NCI-H1417 treated with DMSO at 0.1 percent for 48 hours (cell line): ENCODE measurements at places on chromosomes 3 and 15.

DNA sequence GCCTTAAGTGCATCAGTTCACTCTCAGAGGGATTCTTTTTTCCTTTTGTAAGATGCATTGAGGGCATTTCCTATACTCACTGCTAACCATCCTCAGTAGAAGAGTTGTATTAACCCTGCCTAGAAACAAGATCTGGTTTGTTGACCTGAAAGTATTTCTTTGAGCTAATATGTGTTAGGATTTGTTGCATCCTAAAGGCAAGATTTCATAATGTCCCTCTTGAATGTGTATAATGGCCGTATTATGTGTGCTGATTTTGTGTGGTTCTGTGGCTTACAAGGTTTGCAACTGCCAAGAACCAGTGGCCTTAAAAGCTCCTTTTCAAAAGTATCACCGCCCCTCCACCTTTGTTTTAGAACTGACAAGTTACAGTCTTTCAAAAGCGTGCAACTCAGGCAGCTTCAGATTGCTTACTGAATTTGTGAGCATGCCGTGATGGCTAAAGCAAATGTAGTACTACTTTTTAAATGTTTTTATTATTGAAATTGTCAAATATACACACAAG lies 182.0 kb upstream of the BHLHE40 start:
- DNase-seq: no peak

- no peak for DNase-seq
Measured at GRCh38 chr3:46717447-46718231, at the start of gene PRSS50. Gene PRSS50 (minus strand): TSS chr3:46717869. CDS start chr3:46717824, 45 bp downstream.

- no peak for DNase-seq
Measured at GRCh38 chr3:132721479-132722164, 587 bp downstream of the NPHP3 start.

GRCh38 chr3:128356822-128357221 lies 109.9 kb downstream of the DNAJB8 start:
- DNase-seq: no peak

DNA sequence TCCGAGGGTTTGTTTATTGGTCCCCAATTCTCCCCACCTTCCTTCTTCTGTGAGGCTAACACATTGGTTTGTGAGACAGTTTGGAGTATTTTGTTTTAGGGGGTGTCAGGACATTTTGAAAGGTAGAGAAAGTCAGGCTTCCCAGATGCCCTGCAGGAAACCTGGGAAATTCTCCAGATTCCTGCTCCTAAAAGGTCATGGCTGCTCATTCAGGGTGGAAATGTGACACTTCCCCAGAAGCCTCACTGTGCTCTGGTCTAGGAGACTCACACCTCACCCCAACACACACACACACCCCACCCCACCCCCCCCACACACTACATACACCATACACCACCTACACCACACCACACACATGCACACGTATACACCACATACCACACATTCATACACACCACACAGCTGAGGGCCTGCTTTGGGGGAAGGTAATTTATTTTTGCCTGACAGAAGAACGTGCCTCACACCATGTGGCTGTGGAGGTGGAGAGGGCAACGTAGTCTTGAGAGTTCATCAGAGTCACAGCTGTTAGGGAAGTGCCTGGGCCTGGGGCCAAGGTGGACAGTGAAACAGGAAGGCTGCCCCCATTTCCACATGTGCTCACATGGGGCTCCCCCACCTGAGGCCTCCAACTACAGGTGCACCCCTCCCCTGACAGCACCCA lies 40.4 kb upstream of the LIMD1 start:
- DNase-seq: no peak

DNA sequence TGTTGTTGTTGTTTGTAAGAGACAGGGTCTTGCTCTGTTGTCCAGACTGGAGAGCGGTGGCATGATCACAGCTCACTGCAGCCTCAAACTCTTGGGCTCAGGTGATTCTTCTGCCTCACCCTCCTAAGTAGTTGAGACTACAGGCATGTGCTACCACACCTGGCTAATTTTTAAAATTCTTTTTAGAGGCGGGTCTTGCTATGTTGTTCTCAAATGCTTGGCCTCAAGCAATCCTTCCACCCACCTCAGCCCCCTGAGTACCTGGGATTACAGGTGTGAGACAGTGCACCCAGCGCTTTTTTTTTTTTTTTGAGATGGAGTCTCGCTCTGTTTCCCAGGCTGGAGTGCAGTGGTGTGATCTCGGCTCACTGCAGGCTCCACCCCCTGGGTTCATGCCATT lies 46.7 kb downstream of the TMOD3 start:
- no peak for DNase-seq

DNA sequence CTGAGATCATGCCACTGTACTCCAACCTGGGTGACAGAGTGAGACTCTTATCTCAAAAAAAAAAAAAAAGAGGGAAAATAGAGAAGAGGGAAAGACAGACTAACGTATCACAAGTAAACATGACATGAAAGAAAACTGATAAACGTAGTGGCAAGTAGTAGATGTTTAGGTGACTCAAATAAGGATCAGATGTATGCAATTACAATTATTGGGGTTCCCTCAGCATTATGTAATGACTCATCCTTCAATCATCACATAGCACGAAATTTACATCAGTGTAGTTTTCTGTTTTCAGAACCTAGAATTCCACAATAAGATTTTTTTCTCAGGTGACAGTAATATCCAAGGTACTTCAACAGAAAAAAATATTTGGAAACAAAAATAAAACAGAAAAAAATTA lies 46.6 kb downstream of the DPP8 start:
- no peak for DNase-seq

GRCh38 chr3:126111566-126112475 lies 27.9 kb upstream of the SLC41A3 start:
- DNase-seq: no peak

GRCh38 chr3:190618330-190619030 lies 104.6 kb downstream of the IL1RAP start:
- no peak for DNase-seq

DNA sequence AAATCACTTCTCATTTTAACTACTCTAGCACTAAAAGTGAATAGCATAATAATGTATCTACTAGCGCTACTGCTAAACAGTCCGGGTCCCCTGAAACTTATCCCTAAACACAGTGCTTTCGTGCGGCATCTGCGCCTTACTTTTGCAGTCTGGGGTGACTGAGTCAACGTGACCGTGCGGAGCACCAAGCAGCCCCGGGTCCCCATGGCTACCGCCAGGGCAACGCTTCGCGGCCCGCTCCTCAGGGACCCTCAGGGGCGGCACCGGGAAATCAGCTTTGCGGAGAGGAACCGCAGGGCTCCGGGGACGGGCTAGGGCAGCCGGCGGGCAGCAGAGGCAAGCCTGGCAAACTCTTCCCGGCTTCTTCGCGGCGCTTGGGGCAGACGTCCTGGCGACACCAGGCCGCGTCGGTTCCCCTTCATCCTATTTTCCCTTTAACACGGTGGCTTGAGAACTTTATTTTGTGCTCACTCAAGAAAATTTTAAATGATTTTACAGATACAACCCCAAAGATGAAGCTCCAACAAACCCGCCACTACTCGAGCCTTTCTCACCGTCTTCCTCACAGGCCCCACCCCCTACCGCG lies 757 bp upstream of the DIPK2A start:
- no peak for DNase-seq

DNA sequence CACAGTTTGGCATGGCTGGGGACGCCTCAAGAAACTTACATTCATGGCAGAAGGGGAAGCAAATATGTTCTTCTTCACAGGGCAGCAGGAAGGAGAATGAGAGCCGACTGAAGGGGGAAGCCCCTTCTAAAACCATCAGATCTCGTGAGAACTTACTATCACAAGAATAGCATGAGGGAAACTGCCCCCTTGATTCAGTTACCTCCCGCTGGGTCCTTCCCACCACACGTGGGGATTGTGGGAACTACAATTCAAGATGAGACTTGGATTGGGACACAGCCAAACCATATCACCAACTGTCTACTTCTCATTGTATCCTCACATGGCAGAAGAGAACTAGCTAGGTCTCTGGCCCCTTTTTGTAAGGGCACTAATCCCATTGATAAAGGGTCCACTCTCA lies 30.5 kb downstream of the CCDC32 start:
- no peak for DNase-seq

- no peak for DNase-seq
Measured at GRCh38 chr3:196135693-196136639, 54.1 kb upstream of the TFRC start.

GRCh38 chr3:138254216-138254615 lies 67.1 kb downstream of the ARMC8 start:
- no peak for DNase-seq

DNA sequence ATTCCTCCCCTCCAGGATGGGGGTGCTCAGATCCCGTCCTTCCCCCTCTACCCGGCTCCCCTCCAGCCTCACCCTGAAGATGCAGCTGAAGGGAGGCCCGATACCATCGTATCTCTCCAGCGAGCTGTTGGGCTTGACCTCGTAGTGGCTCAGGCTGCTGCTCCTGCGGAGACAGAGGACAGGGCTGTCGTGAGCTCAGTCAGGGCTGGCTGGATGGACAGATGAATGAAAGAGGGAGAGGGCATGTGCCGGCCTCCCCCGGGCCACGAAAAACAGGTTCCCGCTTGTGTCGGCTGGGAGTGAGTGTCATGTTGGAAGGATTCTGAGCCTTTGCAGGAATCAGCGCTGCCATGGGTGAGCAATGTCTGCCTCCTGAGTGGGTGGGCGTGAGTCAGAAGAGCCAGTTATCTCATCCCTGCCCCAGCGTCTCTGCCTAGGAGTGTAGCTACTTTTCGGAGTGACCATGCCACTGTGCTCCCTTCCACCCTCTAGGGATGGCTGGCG lies 35.2 kb downstream of the FEM1B start:
- no peak for DNase-seq

- no peak for DNase-seq
Measured at GRCh38 chr3:12273045-12273695, 15.7 kb upstream of the PPARG start.

DNA sequence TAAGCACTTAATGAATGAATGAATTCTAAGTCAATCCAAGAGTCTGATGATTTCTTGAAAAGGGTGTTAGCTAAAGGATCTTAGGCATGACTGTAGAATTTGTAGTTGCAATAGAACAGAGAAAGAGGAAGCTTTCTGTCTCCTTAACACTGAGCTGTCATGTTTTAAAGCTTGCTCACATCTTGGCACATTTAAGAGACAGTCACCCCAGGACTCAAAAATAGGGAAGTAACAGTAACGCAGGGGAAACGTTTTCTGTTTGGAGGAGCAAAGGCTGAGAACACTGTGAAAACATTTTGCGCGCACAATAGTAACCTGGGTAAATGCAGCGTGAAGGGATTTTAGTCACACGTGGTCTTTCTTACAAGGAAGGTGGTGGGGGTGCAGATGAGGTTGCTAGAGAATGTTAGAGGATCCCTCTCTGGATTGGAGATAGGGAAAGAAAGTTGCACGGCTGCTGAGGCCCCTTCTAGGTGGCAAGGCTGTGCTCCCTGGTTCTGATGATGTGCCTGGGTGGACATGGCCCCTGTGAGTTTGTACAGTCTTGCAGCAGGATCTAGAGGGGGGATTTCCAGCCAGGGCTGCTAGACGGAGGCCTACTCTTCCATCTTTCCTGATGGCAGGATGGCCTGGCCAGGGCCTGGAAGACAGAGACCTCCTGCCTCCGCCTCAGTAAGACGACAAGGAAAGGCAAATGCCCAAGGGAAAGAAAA lies 12.0 kb downstream of the STARD5 start:
- DNase-seq: no peak

GRCh38 chr15:98397419-98397818 lies 250.9 kb upstream of the IGF1R start:
- DNase-seq: no peak

GRCh38 chr3:113741620-113742019 lies 4.4 kb downstream of the NAA50 start:
- DNase-seq: no peak

- DNase-seq: no peak
Measured at GRCh38 chr3:194573680-194574437, 59.4 kb downstream of the TMEM44 start.

- DNase-seq: no peak
Measured at GRCh38 chr15:98760112-98760826, 111.9 kb downstream of the IGF1R start.

GRCh38 chr3:76941376-76941775 lies 98.5 kb upstream of the ROBO2 start:
- no peak for DNase-seq

DNA sequence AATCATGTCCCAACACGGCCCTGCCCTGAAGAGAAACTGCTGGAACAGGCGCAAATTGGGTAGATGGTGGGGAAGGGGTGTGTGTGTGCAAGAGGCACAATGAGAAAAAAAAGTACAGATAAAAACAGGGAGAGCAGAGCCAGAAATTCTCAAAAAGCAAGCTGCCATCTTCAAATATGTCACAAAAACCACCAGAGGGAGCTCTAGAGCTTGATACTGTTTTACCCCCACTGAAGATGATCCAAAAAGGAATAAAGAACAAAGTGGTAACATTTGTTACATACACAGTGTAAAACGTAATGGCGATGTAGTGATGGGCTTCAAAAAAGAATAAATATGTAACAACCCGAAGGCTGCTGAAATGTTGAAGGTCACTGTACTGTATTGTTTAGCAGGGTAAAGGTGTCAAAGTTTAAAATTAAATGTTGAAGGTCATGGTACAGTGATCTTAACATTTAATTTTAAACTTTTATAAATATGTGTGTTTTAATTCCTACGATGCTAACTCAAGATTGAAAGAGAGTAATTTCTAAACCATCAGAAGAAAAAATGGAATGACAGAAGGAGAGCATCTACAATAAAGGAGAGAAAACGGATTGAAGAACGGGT lies 6.0 kb downstream of the SNRPA1 start:
- no peak for DNase-seq

- DNase-seq: no peak
Measured at GRCh38 chr15:32688151-32688639, 29.6 kb upstream of the GREM1 start.

- no peak for DNase-seq
Measured at GRCh38 chr15:63630036-63630751, 33.0 kb downstream of the FBXL22 start.

DNA sequence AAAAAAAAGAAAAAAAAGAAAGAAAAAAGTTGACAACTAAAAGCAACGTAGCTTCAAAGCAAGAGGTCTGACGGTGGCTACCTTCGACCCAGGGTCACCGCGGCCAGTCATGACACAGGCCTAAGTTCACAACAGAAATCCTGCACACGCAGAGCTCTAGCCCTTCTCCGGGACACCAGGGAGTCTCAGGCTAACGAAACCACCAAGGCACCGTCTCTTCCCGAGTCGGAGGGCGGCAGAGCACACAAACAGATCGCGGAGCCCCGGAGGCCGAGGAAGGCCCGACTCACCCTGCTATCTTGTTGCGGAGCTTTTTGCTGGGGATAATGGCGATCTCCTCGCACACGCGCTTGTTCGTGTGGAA lies 584 bp downstream of the RPS17 start:
- no peak for DNase-seq

DNA sequence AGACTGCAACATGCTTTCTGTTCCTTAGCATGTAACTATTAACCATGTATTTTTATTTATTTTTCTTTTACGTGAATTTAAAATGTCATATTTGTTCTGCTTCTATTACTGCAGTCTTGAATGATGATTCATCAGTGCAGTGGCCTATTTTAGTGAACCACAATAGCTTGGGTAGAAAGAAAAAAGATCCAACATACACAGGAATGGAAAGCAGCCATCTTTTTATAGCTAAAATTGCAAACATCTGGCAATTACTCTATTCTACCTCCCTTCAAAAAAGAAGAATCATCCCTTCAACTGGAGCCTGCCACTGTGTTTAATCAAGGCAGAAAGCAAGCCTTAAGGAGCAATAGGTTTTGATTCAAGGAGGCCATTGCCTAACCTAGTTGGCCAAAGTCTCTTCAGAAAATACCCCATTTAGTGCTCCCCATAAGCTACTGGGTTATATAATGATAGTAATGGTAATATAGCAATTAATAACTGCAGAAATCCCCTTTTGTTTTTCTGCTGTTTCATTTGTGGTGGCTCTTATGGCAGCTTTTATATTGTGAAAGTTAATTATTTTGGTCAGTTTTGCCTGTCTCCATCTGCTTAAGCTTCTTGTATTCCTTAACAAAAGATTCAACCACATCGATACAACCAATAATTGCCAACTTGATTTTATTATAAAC lies 267.3 kb downstream of the LPP start:
- no peak for DNase-seq
